Astrocyte (in vitro differentiated cells and primary cell): ENCODE measurements at places on chromosomes 7 and 10. TPM values are rescaled to one million over a fixed set of nuclear protein-coding genes. Genes with fewer than 3 reads are reported as not detected.

ATOH7 gene
- total RNA-seq = 0.19 TPM in 1 of 2 replicates, not detected in the other

TMEM60 gene
- total RNA-seq = 12.2 and 13.2 TPM in 2 replicates

MEOX2 gene
- not detected in 2 replicates for total RNA-seq

DRGX gene
- total RNA-seq = not detected in 2 replicates

OR2AE1 gene
- not detected in 2 replicates for total RNA-seq
